Epithelial cell of esophagus (primary cell): ENCODE measurements at places on chromosomes 16 and 17.

DNA sequence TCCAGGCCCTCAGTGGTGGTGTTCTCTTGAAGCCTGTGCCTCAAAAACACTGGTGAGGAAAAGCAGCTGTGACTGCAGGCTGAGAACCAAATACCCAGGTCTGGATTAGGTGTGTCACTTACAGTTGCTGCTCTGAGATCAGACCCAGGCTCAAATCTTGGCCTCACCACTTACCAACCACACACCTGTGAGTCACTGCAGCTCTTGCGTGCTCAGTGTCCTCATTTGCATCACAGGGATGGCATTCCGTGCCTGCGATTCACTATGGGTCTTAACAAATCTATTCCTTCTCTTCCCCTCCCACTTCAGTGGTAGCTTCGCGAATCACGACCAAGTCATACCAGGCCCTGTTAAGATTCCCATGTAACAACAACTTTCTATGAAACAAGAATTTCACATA is 233.4 kb upstream of the HSBP1 start:
- DNase-seq, result peak; percentile 94

DNA sequence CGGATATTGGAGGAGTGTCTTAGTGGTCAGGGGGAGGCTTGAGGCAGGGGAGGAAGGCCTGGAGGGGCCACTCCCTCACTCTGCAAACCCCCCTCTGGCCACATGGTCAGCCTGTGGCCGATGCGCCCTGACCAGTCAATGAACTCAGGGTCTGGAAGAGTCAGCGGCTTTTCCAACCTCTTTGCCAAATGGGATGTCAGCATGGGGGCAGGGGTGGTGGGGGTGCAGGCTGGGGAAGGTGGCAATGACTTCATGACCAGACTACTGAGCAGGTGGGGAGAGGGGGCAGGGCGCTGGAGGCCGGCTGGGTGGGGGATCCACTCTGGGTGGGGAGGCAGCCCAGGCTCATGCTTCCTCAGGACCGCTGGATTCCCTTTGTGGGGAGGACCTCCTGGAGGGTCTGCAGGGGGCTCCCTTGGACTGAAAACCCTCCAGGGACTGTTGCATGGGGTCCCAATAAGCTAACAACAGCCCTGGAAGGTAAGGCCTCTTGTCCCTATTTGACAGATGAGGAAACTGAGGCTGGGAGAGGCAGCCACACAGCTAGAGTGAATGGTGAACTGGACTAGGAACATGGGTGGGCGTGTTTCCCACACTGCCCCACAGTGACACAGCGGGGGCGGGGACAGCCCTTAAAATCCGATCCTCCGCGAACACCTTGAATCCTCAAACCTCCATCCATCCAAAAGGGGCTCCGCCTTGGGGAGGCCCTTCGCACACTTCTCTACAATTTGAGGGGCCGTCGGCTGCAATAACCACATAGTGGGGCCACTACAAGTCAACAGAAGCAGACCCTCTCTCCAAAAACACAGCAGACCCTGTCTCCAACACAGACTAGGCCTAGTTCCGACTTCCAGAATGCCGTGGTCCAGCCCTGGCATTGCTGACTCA is 81.0 kb upstream of the TOB1 start:
- no peak for DNase-seq

- no peak for DNase-seq
Measured at GRCh38 chr16:10972108-10972818, 27.9 kb downstream of the CLEC16A start.

GRCh38 chr17:53687324-53687723 is 135.4 kb upstream of the KIF2B start:
- no peak for DNase-seq

- no peak for DNase-seq
Measured at GRCh38 chr17:61366715-61367413, 32.8 kb upstream of the TBX2 start.

DNA sequence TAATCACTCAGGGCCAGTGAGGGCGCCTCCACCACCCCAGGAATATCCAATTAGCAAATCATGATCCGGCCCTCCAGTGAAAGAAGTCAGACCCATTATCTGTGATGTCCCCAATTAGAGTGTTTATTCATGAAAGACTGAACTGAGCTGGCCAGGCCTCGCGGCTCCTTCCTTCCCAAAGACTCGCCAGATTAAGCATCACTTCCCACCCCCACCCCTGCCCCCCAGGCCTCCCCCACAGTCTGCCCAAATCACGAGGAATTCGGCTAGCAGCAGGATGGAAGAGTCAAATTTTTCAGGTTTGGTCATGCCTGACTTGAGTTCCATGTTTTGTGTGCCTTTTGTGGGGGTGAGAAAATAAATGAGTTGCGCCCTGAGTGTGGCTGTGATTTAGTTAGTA is 298.4 kb upstream of the SALL1 start:
- no peak for DNase-seq

DNA sequence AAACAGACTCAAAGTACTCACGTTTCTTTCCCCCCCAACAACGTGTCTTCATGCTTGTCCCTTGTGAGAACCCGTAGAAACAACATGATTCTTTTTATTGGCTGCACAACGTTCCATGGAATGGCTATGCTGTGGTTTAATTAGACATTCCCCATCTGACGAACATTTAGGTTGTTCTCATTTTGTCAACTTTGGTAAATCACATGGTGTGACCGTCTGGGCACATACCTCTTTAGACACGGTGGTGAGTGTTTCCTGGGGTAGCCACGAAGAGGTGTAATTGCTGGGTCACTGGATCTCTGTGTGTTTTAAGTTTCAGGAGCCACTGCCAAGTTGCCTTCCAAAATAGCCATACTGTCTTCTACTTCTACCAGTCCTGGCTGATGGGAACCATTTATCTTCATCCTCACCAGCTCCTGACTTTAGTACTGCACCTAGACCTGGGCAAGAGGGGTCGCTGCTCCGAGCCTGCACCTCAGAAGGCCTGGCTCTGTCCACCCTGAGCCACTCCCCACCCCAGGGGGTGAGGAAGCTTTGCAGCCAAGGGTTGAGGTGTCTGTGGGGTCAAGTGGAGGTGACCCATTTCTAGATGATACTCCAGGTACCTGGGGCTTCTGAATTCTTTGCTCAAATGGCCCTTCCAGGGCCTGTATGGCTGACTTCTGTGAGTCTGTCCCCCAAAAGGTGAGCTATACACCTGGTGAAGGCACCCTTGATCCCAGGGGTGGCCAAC is 84.7 kb downstream of the IRX5 start:
- DNase-seq, result no peak

- peak; percentile 65 for DNase-seq
Measured at GRCh38 chr17:3594051-3594800, 15.0 kb downstream of the TRPV1 start.

GRCh38 chr17:27236717-27237315 is 57.1 kb upstream of the WSB1 start:
- peak; percentile 76 for DNase-seq

- peak; percentile 85 for DNase-seq
Measured at GRCh38 chr16:50102051-50102746, 36.4 kb downstream of the HEATR3 start.

GRCh38 chr16:6891496-6891895 is 441.1 kb upstream of the RBFOX1 start:
- peak; percentile 9 for DNase-seq

GRCh38 chr17:4365628-4366326 is 698 bp downstream of the UBE2G1 start:
- peak; percentile 15 for DNase-seq

DNA sequence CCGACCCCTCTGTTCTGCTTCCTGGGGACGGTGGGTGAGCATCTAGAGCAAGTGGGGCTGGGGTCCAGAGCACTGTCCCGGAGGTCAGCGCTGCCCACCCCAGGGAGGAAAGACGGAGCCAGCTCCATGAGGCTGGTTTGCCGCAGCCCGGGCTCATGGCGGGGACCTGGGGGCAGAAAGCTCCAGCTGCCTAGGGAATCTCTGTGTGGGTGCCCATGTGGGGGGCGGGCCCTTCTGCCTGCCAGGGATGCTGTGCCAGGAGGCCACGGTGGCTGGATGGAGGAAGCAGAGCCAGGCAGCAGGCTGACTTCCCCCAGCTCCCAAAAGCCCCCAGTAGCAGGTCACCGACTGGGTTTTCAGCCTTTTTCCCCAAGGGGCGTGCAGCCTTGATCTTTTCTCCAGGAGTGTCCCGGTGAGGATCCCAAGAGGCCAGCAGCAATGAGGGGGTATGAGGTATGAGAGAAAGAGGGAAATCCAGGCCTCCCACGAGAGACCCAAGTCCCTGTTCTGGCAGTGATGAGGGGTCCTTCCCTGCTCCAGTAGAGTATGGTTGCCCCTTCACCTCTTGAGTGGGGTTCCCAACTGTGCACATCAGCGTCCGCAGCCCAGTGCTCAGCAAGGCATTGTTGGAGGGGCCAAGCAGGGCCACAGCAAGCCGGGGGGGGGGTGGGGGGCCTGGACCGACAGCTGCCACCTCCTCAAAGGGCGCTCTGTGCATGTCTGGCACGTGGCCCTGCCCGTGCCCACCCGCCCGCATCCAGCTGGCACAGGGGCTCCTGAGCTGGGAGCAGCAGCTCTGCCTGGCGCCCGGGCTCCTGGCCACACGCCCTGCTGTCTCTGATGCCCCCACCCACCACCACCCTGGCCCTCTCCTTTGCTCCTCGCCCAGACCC is 15.6 kb upstream of the BCAR1 start:
- DNase-seq, result no peak

GRCh38 chr17:46935658-46936266 is 12.8 kb downstream of the GOSR2 start:
- peak; percentile 77 for DNase-seq

GRCh38 chr16:76724181-76724580 is 447.0 kb downstream of the CNTNAP4 start:
- DNase-seq, result no peak

- peak; percentile 17 for DNase-seq
Measured at GRCh38 chr17:16877099-16877498, 94.8 kb downstream of the TNFRSF13B start.

DNA sequence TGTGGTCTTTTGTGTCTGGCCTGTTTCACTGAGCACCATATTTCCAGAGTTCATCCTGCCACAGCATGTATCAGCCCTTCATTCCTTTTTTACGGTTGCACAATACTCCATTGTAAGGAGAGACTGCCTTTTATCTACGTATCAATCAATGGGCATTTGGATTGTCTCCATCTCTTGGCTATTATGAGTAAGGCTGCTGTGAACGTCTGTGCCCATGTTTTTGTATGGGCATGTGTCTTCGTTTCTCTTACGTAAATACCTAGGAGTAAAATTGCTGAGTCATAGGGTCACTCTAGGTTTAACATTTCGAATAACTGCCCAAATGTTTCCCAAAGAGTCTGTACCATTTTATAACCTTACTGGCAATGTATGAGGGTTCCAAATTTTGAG is 202.8 kb upstream of the FOXF1 start:
- DNase-seq, result peak; percentile 11

DNA sequence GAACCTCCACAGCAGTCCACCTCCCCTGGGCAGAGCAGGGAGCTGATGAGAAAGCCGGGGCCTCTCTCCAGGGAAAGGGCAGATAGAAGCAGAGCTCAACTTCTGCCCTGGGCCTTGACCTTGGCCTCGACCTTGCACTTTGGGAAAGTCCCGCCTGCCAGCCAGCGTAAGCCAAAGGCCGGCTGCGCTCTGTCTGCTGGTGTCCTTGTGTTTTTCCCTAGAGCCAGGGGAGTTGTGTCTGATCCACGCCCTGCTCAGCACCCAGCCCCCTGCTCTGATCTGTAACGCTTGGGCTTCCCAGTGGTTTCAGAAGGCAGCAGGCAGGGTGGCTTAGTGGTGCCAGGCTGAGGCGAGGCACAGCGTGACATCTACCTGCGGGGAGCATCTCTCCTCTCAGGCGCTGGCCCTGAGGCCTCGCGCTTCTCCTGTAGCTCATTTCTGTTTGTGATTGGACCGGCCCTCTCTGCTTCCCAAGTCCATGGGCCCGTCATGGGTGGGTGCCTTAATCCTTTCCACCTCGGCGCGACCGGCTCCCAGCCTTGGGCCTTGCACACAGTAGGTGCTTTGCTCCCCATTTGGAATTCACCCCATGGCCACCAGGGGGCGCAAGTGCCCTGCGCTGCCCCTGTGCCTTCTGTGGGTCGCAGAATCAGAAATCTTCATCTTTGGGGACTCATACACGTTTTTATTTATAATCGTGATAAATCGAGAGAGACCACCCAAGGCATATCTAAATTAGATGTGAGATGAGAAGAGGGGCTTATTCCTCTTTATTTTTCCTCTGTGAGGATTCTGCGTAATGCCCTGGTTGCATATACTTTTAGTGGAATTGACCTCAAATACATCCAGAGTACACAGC is 24.2 kb downstream of the SGSH start:
- no peak for DNase-seq

GRCh38 chr16:22624800-22625533 is 114.3 kb downstream of the NPIPB5 start:
- DNase-seq, result peak; percentile 93

DNA sequence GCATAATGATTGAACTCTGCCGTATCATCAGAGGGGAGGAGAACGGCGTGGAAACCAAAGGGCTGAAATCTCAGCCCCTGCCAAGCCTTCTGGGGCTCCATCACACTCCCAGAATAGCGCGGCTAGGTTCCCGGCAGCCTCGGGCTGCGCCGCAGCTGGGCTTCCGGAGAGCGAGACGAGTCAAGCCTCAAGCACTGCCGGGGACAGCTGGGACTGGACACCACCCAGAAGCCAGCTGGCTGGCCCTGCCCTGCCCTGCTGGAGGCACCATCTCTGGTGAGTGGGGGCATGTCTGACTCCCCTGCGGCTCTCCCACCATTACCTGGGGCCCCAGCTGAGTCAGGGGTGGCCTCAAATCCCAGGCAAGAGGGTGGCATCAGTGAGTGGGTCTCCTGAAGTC is 7.2 kb upstream of the GPRC5C start:
- DNase-seq, result no peak

GRCh38 chr17:14337596-14338079 is 36.8 kb downstream of the HS3ST3B1 start:
- no peak for DNase-seq

- DNase-seq, result no peak
Measured at GRCh38 chr16:85485379-85485778, 127.7 kb upstream of the GSE1 start.

- DNase-seq, result no peak
Measured at GRCh38 chr16:78474762-78475161, 375.3 kb downstream of the WWOX start.

GRCh38 chr17:49845321-49845720 is 2.5 kb downstream of the TAC4 start:
- DNase-seq, result no peak

- DNase-seq, result peak; percentile 33
Measured at GRCh38 chr16:77660311-77660710, 62.0 kb upstream of the NUDT7 start.

GRCh38 chr16:17245776-17246175 is 225.0 kb downstream of the XYLT1 start:
- no peak for DNase-seq

DNA sequence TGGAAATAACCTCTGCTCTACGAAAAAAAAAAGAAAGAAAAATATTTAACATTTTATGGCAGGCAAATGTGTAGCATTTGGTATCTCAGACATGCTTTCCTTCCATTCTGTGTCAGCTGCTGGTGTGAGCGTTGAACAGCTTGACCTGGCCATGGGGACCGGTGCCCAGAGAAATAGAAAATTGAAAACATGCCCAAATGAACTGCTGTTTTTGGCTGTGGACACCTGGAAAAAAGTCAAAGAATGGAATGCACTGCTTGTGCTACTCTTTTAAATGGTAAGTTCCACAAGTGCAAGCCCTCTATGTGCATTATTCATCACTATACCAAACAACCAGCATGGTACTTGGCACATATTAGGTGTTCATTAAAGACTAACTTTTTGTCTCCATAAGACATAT is 127.2 kb downstream of the CDH8 start:
- no peak for DNase-seq
